ENCODE measurements at places on chromosomes 2 and 18. TPM values are rescaled to one million over a fixed set of nuclear protein-coding genes. Genes with fewer than 3 reads are reported as not detected.

The FAM117B gene
- 1.6 TPM for total RNA-seq

The CNDP1 gene
- total RNA-seq = not detected

The CMPK2 gene
- 7.8 TPM for total RNA-seq

The GNLY gene
- 0.52 TPM for total RNA-seq

The NOL4 gene
- 0.31 TPM for total RNA-seq

The YWHAQ gene
- 118 TPM for total RNA-seq

Data from left cardiac atrium (tissue), 4 donors.